H4 (cell line): ENCODE measurements at places on chromosomes 1 and 21. TPM values are rescaled to one million over a fixed set of nuclear protein-coding genes. Genes with fewer than 3 reads are reported as not detected.

Gene ADGRL2
- total RNA-seq: 29.4 and 36.4 TPM in 2 replicates

Gene ARHGEF16
- total RNA-seq: 0.58 and 0.97 TPM in 2 replicates

Gene C2CD4D
- total RNA-seq: not detected in 2 replicates

Gene SYT14
- total RNA-seq: 3.1 TPM in 2 replicates

Gene TRIM58
- not detected in 2 replicates for total RNA-seq

Gene LCE2B
- total RNA-seq: not detected in 2 replicates

Gene RAP1GAP
- 2.0 and 2.3 TPM in 2 replicates for total RNA-seq

Gene UCK2
- total RNA-seq: 71.4 and 78.9 TPM in 2 replicates

Gene LRRC38
- total RNA-seq: not detected in 2 replicates

Gene LCE1F
- not detected in 2 replicates for total RNA-seq

Gene OR10X1
- not detected in 2 replicates for total RNA-seq

Gene HSPB7
- not detected in 2 replicates for total RNA-seq

Gene PAQR6
- 0.50 and 1.0 TPM in 2 replicates for total RNA-seq

Gene GPA33
- total RNA-seq: not detected in 2 replicates

Gene TCHH
- total RNA-seq: not detected in 2 replicates

Gene PPOX
- total RNA-seq: 9.2 and 13.9 TPM in 2 replicates

Gene PLEKHG5
- 1.3 and 1.6 TPM in 2 replicates for total RNA-seq

Gene C1orf53
- 3.3 and 8.6 TPM in 2 replicates for total RNA-seq

Gene CHIA
- not detected in 2 replicates for total RNA-seq

Gene MPL
- not detected in 2 replicates for total RNA-seq

Gene S100A14
- not detected in 2 replicates for total RNA-seq

Gene PTCH2
- total RNA-seq: 0.10 TPM in 1 of 2 replicates, not detected in the other

Gene NBPF4
- not detected in 2 replicates for total RNA-seq

Gene TCP10L
- total RNA-seq: not detected in 2 replicates

Gene RORC
- total RNA-seq: 0.60 and 1.2 TPM in 2 replicates

Gene LEFTY1
- total RNA-seq: 0.50 TPM in 1 of 2 replicates, not detected in the other

Gene S100A8
- total RNA-seq: not detected in 2 replicates

Gene OR2T11
- total RNA-seq: not detected in 2 replicates

Gene CLCNKA
- total RNA-seq: not detected in 2 replicates

Gene TTC4
- total RNA-seq: 47.8 and 52.9 TPM in 2 replicates

Gene CYP4A22
- total RNA-seq: not detected in 2 replicates

Gene ETV3L
- not detected in 2 replicates for total RNA-seq

Gene TMEM82
- total RNA-seq: not detected in 2 replicates

Gene FMOD
- 0.10 TPM in 1 of 2 replicates, not detected in the other for total RNA-seq

Gene ZBTB37
- 2.0 and 2.3 TPM in 2 replicates for total RNA-seq

Gene C8B
- total RNA-seq: not detected in 2 replicates

Gene NDUFS2
- 101 and 120 TPM in 2 replicates for total RNA-seq

Gene POFUT2
- total RNA-seq: 27.7 and 28.7 TPM in 2 replicates

Gene CRABP2
- total RNA-seq: 0.95 and 3.8 TPM in 2 replicates

Gene ADORA3
- not detected in 2 replicates for total RNA-seq
